ENCODE measurements at places on chromosomes 4 and X.

DNA sequence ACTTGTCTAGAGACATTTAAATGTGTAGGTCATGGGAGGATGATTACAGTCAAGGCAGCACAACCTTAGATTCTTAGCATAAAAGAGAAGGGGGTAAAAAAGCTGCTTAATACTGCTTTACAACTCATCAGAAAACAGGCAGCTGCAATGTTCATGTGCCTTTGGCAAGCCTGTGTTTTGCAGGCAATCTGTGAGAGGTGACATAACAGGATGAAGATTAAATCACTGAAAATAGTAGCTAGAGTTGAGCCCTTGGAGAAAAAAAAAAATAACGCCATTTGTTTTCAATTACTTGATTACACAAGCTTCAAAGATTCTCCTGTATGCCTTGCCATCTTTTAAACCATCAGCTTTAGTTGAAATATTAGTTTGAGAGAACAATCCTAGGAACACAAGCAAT is 847.6 kb upstream of the LCORL start:
- no peak for DNase-seq

DNA sequence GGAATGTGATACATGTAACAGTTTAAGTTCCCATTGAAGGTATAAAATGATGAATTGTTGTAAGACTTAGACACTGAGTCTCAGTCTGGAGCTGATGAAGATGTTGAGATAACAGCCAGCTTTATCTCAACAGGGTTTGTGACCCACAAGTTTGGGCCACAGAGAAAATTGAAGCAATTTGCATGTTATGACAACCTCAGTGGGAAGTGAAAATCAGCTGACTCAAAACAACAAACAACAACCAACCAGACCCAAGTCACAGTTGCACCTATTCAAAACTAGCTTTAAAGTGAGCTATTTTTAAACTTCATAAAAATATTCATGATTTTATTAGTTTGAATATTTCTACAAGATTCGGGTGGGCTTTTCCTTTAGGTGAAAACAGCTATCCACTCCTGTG is 8.0 kb downstream of the SFRP2 start:
- no peak for DNase-seq

- no peak for DNase-seq
These were observed 32.5 kb upstream of the TASL start for GRCh38 chrX:30610026-30610425.

DNA sequence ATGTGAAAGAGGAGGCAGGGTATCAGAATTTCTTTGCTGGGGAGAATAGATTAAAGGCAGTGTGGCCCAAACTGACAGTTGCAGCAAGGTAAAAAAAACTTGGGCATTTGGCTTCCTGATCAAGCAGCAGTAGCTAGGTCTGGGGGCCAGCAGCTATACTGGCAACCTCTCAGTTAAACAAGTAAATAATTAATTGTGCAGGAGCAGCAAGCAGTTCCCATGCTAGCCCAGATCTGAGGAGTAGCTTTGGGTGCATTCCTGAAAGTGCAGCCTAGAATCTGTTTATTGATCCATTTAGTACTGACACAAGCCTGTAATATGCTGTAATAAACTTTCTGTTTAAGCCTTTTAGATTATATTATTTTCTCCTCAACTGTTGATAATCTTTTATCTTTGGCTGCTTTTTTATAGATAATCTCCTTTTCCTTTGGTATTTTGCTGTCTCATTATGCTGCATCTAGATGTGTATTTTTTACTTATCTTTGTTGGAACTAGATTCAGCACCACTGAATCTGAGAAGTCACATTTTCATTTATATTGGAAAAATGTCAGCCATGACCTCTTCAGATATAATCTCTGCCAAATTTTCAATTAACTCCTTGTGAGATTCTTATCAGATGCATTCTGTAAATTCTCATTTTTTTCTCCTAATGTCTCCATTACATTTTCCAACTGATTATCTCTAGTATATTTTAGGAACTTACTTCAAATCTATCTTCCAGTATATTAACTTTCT is 276.3 kb downstream of the STPG2 start:
- no peak for DNase-seq

DNA sequence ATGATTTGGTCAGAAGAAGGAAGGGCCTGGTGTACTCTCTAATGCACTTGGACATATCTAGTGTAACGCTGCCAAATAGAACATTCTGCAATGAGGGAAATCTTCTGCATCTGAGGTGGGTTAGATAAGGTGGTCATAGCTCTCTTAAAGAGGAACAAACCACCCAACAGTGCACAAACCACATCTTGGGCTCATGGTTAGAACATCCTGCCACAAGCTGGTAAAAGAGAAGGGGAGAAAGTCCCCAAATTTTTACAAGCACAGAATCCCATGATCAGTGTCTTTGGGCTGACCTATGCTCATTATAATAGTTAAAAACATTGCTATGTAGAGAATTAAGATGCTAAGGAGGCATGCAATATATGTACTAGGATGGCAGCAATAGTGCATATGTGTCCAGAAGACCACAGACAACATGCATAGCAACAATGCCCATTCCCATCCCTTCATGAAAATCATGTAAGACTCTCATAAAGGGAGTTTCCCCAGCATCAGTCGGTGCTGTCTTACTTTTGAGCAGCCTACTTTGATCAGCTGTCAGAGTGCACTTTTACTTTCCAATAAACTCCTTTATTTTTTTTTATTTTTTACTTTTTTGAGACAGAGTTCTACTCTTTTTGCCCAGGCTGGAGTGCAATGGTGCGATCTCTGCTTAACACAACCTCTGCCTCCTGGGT is 99.7 kb upstream of the SLC7A11 start:
- no peak for DNase-seq

- DNase-seq = no peak
These were observed 24.9 kb upstream of the HGFAC start for GRCh38 chr4:3416821-3417221.

- DNase-seq = no peak
These were observed 67.4 kb downstream of the RASGEF1B start for GRCh38 chr4:81404294-81404693.

DNA sequence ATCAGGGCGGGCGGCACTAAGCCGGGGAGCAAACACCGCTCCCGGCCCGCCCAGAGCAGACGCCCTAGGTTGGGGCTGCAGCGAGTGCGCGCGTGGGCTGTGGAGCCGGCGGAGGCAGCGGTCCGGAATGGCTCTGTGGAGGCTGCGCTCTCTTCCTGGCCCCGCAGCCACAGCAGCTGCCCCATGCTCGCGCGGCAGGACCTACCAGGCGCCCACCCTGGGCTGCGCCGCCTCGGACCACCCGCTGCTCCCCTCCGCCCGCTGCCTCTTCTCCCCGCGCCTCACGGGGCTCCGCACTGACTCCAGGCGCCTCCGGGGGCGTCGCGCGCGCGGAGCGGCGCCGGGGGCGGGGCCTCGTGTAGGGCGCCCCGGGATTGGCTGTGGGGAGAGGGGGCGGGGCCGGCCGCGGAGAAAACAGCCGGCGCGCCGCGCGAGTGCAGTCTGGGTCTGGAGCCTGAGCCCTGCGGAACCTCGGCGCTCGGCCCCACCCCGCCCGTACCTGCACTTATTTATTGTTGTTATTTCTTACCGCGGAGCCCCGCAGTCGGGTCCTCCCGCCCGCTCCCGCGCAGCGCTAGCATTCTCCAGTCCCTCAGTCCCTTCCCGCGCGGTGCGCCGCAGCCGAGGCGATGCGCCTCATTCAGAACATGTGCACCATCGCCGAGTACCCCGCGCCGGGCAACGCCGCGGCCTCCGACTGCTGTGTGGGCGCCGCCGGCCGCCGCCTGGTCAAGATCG is at the start of gene RASL11B:
RASL11B (plus strand) TSS at position 439 of the 738 bp plus-strand sequence; CDS start at position 630, 191 bp downstream.
- peak; percentile 97 for DNase-seq

GRCh38 chrX:49186125-49187027 is at the start of gene PRICKLE3:
Gene PRICKLE3 (minus strand): TSS chrX:49186373. CDS start chrX:49186297, 76 bp downstream.
- peak; percentile 75 for DNase-seq

GRCh38 chrX:116379854-116380253 is 56.6 kb upstream of the SLC6A14 start:
- no peak for DNase-seq

DNA sequence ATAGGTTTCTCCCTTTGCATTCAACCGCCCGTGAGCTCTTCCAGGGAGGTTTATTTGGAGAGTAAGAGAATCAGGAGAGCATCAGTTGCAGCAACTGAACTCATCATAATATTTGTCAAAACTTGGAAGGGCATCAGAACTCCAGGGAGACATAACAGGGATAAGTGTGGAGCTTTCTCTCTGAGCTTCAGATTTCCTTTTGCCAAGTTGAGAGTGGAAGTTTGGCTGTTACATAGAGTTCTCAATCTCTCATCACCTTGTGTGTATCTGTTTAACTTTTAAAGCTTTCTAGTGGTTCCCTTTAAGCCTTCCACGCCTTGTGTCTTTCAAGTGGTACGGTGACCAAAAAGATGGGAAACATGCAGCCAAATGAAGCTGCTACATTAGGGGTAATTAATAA is 18.8 kb downstream of the BMP3 start:
- no peak for DNase-seq

GRCh38 chr4:111952688-111953087 is 192.6 kb upstream of the FAM241A start:
- DNase-seq = no peak

DNA sequence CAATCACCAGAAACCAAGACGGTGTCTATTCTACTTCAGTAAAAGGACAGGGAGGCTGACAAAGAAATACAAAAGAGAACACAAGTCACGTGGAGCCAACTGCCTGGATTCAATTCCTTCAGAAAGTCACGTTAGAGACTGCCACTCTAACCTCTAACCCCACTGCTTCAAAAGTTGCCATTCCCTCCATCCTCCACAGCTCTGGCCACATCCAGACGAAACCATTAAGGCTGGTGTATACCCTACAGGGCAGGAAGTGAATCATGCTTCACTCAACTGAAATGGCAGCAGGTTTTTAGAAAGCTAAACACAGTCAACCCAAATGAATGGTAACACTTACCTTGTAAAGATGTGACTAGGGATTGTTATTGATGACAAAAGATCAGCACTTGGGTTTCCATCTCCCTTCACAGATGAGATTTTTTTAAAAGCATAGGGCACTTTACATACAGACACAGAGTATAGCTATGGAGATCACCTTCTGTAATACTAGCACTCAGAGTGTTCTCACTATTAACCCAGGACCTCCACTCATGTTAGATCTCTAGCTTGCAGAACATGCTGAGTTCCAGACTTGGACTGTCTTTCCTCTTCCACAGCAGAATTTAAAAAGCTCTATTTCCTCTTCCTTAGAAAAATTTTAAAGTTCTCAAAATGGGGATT is 37.4 kb downstream of the MAML3 start:
- no peak for DNase-seq

- no peak for DNase-seq
These were observed 38.2 kb downstream of the CENPI start for GRCh38 chrX:101136235-101136634.

GRCh38 chr4:27947302-27947701 is 1086.7 kb downstream of the STIM2 start:
- DNase-seq = no peak

GRCh38 chrX:48467281-48467761 is 2.7 kb downstream of the SLC38A5 start:
- no peak for DNase-seq

DNA sequence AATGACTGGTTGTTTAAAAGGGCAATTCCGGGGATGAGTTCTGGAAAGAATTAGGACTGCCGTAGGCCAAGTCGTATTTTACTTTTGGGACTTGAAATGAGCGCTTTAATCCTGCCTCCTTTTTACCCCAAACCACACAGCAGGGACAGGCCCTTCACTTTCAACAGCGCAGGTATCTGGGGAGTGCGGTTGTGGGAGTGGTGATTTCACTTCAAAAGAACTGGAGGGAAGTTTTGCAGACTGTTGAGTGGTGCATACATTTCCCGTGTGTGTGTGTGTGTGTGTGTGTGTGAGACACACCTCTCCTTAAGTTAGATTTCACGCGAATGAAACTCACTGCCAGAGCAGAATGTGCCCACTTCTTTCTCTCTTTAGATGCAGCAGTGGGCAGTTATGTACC is 2.8 kb downstream of the NHS start:
- no peak for DNase-seq

- no peak for DNase-seq
These were observed 2.4 kb upstream of the TBL1X start for GRCh38 chrX:9462456-9462855.

DNA sequence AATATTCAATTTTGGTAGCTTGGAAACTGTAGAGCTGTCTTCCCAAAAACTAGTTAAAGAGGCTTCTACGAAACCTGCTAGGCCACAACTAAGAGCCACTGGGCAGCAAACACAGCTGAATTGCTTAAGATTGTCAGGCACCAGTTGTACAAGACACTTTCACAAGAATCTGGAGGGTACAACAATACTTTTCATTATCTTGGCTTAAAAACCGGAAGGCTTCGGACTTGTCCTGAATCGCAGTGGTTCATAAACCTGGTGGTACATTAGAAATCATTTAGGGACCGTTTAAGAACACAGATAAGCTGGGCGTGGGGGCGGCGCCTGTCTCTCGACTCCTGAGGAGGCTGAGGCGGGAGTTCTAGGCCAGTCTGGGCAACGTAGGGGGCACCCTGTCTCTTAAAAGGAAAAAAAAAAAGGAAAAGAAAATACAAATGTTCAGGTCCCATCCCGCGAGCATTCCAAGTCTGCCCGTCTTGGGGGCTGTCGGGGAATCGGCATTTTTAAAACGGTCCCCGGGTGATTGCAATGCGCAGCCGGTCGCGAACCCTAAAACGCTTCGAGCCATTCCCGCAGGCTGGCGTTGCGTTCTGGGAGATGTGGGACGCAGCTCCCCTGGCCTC is 763 bp downstream of the PYURF start:
- DNase-seq = peak; percentile 9

DNA sequence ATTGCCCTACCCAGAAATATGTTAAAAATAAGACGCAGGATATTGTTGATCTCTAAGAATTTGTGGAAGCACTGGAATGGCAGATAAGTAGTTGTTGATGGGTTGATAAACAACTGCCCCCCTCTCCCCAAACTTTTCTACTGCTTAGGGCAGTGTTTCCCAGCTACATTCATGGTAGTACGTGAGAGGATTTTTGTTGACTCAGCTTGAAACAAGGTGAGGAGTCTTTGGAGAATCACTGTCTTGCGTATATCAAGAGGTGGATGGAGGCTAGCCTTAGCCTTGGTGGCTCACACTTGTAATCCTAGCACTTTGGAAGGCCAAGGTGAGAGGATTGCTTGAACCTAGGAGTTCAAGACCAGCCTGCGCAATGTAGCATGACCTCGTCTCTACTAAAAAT is 5.7 kb downstream of the ENOPH1 start:
- no peak for DNase-seq

DNA sequence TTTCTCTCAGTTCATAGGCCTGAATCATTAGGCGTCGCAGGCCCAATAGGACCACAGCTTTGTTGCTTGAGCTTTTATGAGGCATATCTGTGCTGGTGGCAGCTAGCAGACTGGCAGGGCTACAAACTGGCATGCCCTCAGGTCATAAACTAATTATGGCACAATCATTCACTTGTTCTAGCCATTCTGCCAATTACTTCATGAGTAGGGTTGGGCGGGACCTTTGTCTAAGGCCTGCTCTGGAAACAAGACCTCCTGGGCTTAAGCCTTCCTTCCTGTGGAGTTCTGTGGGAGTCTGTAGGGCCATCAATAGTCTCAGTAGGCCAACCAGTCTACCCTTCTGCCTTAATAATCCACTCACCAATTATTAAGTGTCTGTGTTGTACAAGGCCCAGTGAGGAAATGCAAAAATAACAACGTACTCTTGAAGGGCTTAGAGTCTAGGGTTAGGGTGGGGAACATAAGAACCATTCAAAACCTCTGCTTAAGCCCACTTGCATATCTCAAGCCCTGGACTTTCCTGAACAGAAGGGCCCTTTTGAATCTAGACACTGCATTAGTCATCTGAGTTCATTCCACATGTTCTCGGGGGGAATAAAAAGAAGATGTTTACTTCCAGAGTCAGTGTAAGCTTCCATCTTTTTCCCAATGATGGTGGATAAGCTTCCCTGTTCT is 44.5 kb downstream of the SHROOM4 start:
- no peak for DNase-seq
